ENCODE measurements at places on chromosomes 6 and 20. TPM values are rescaled to one million over a fixed set of nuclear protein-coding genes. Genes with fewer than 3 reads are reported as not detected.

DDO gene
- 0.16 TPM for total RNA-seq

RPRD1B gene
- total RNA-seq = 10.5 TPM

CALHM4 gene
- 0.25 TPM for total RNA-seq

GUCA1A gene
- total RNA-seq = not detected

DLK2 gene
- total RNA-seq = 1.1 TPM

IRF4 gene
- total RNA-seq = under 0.01 TPM

BPIFB3 gene
- not detected for total RNA-seq

AURKA gene
- 18.8 TPM for total RNA-seq

CDH4 gene
- 0.16 TPM for total RNA-seq

RUNX2 gene
- not detected for total RNA-seq

UBD gene
- total RNA-seq = 231 TPM
